ENCODE measurements at places on chromosomes 2 and 18.

DNA sequence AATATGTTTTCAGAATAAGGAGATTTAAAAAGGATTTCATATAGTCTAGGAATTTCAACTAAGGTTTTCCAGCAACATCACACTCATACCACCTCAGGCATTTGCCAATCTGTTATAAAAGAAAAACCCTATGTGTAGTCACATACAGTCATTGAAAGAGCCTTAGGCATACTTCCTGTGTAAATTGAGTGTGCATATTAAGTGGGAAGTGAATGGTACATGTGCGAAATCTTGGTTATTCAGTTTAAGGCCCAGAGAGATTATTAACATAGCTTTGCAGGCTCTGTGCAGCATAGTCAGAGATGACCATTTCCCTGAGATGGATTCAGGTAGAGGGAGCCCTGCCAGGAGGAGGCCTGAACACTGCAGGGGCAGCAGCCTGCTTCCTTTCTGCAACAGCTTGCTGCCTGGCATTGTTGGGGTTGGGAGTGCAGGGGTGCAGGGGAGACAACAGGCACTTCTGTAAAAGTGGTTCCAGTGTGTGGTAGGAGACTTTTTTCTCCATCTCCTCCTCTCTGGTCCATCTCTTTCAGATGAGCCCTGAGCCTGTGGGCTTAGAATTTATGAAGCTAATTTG lies 100.1 kb upstream of the OSR1 start:
- no peak for DNase-seq

DNA sequence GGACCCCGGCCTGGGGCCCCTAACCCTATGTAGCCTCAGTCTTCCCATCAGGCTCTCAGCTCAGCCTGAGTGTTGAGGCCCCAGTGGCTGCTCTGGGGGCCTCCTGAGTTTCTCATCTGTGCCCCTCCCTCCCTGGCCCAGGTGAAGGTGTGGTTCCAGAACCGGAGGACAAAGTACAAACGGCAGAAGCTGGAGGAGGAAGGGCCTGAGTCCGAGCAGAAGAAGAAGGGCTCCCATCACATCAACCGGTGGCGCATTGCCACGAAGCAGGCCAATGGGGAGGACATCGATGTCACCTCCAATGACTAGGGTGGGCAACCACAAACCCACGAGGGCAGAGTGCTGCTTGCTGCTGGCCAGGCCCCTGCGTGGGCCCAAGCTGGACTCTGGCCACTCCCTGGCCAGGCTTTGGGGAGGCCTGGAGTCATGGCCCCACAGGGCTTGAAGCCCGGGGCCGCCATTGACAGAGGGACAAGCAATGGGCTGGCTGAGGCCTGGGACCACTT lies 16.4 kb downstream of the EMX1 start:
- DNase-seq: no peak

DNA sequence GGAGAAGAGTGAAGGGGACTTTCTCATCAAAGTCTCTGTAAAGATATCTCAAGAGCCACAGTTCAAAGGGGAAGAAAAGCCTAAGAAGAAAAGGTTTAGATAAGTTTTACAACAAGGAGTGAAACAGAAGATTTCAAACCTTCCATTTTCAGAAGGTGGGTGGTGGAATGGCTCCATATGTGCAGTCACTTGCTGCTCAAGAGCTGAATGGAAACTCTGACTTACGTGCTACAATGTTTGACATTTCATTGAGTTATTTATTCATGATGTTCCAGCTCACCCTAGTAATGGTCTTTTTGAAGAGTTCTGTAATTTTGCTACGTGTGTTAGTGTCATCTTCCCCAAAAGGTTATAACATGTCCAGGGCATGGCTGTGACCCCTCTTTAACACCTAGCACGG lies 21.7 kb downstream of the LCT start:
- no peak for DNase-seq

DNA sequence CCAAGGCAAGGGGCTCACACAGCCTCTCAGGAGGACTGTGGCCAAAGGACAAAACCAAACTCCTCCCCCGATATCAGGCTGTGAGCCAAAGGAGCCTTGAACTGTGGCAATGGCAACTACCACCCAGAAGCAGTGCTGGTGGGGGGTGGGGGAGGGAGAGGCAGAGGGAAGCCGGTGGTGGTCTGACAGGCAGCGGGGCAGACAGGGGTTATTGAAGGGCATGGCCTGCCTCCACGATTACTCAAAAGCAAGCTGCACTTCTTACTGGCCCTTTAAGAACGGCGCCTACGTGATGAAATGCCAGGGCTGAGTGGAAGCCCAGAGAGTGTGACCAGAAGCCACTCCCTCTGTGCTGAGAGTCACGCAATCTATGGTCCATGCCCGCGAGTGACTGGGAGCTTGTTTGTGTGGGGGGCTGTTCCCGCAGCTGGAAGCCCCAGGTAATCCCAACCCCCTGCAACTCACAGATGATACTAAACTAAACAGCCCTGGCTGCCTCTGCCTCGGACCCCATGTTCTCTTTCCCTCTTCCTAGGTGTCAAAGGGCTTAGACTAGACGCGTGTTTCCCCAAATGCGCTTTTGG lies 128.2 kb upstream of the CXCR4 start:
- DNase-seq: no peak

Data from NCI-H226 (cell line).